Hair follicle dermal papilla cell (primary cell): ENCODE measurements at places on chromosomes 4 and X. TPM values are rescaled to one million over a fixed set of nuclear protein-coding genes. Genes with fewer than 3 reads are reported as not detected.

The MID2 gene
- total RNA-seq = 32.9 and 34.7 TPM in 2 replicates

The ALAS2 gene
- not detected in 2 replicates for total RNA-seq

The NKX3-2 gene
- under 0.01 TPM in 1 of 2 replicates, not detected in the other for total RNA-seq

The GABRG1 gene
- not detected in 2 replicates for total RNA-seq

The LONRF3 gene
- 0.65 TPM in 1 of 2 replicates, not detected in the other for total RNA-seq

The ODAPH gene
- not detected in 2 replicates for total RNA-seq

The F8A1 gene
- 4.2 and 7.0 TPM in 2 replicates for total RNA-seq

The CDKL5 gene
- total RNA-seq = 6.7 and 7.3 TPM in 2 replicates

The YY2 gene
- 1.6 TPM in 2 replicates for total RNA-seq

The EDA gene
- total RNA-seq = 1.8 and 2.6 TPM in 2 replicates

The NIPAL1 gene
- under 0.01 and 0.36 TPM in 2 replicates for total RNA-seq

The FAT4 gene
- total RNA-seq = 80.1 and 117 TPM in 2 replicates

The NUP62CL gene
- total RNA-seq = 0.12 and 0.16 TPM in 2 replicates

The IL13RA1 gene
- 52.5 and 68.3 TPM in 2 replicates for total RNA-seq

The CDKN2AIP gene
- 15.8 and 17.7 TPM in 2 replicates for total RNA-seq

The ACE2 gene
- not detected in 2 replicates for total RNA-seq

The RAB33A gene
- 0.49 and 0.65 TPM in 2 replicates for total RNA-seq

The UNC5C gene
- total RNA-seq = 4.7 and 6.8 TPM in 2 replicates

The GPR173 gene
- total RNA-seq = 3.5 and 4.4 TPM in 2 replicates

The P2RY4 gene
- total RNA-seq = 0.32 TPM in 1 of 2 replicates, not detected in the other

The CLDN34 gene
- not detected in 2 replicates for total RNA-seq

The DGKK gene
- total RNA-seq = not detected in 2 replicates

The PDZD4 gene
- total RNA-seq = 1.6 and 1.8 TPM in 2 replicates

The SOWAHB gene
- total RNA-seq = 0.16 and 0.36 TPM in 2 replicates

The TLR10 gene
- not detected in 2 replicates for total RNA-seq

The TBX22 gene
- not detected in 2 replicates for total RNA-seq

The FHIP1A gene
- total RNA-seq = 0.85 and 1.6 TPM in 2 replicates

The GAGE2A gene
- not detected in 2 replicates for total RNA-seq

The PARM1 gene
- 0.32 and 0.36 TPM in 2 replicates for total RNA-seq

The DKK2 gene
- 29.7 and 31.1 TPM in 2 replicates for total RNA-seq

The DMP1 gene
- total RNA-seq = not detected in 2 replicates

The GASK1B gene
- 37.8 and 52.7 TPM in 2 replicates for total RNA-seq

The AGTR2 gene
- total RNA-seq = not detected in 2 replicates

The TMPRSS11B gene
- not detected in 2 replicates for total RNA-seq

The FRG2 gene
- total RNA-seq = not detected in 2 replicates

The CLIC2 gene
- 5.1 and 7.8 TPM in 2 replicates for total RNA-seq

The ANKRD50 gene
- 41.2 and 49.2 TPM in 2 replicates for total RNA-seq

The GABRQ gene
- 0.16 and 0.24 TPM in 2 replicates for total RNA-seq

The COX7B2 gene
- total RNA-seq = not detected in 2 replicates

The MAGEE1 gene
- 2.9 TPM in 2 replicates for total RNA-seq

The SHOX gene
- total RNA-seq = not detected in 2 replicates

The CSAG2 gene
- not detected in 2 replicates for total RNA-seq

The L1CAM gene
- 47.4 and 72.6 TPM in 2 replicates for total RNA-seq

The CDS1 gene
- under 0.01 TPM in 2 replicates for total RNA-seq

The DNAJB14 gene
- total RNA-seq = 37.0 and 43.3 TPM in 2 replicates

The XAGE2 gene
- 0.49 TPM in 1 of 2 replicates, not detected in the other for total RNA-seq

The FAM9B gene
- not detected in 2 replicates for total RNA-seq

The PPP2R2C gene
- 0.24 TPM in 1 of 2 replicates, not detected in the other for total RNA-seq

The CPZ gene
- 17.5 and 22.4 TPM in 2 replicates for total RNA-seq

The AKAP14 gene
- not detected in 2 replicates for total RNA-seq

The PPP1R2C gene
- total RNA-seq = not detected in 2 replicates

The OPN1LW gene
- not detected in 2 replicates for total RNA-seq

The APLN gene
- total RNA-seq = 0.65 and 1.3 TPM in 2 replicates

The OTUD6A gene
- total RNA-seq = not detected in 2 replicates

The ZNF157 gene
- 0.12 TPM in 1 of 2 replicates, not detected in the other for total RNA-seq

The PGRMC2 gene
- total RNA-seq = 43.8 and 52.9 TPM in 2 replicates

The KCNE5 gene
- total RNA-seq = 0.16 and 0.24 TPM in 2 replicates

The MAGEA2 gene
- not detected in 2 replicates for total RNA-seq

The KLF3 gene
- 34.6 and 51.9 TPM in 2 replicates for total RNA-seq

The MAGEE2 gene
- not detected in 2 replicates for total RNA-seq
